Activated T-cell treated with anti-CD3 and anti-CD28 coated beads, Interleukin-2, amount 50 U/mL, for 1 hour (primary cell): ENCODE measurements at places on chromosomes 1 and 21.

GRCh38 chr1:31215065-31215570 is 24.6 kb downstream of the NKAIN1 start:
- no peak for DNase-seq

DNA sequence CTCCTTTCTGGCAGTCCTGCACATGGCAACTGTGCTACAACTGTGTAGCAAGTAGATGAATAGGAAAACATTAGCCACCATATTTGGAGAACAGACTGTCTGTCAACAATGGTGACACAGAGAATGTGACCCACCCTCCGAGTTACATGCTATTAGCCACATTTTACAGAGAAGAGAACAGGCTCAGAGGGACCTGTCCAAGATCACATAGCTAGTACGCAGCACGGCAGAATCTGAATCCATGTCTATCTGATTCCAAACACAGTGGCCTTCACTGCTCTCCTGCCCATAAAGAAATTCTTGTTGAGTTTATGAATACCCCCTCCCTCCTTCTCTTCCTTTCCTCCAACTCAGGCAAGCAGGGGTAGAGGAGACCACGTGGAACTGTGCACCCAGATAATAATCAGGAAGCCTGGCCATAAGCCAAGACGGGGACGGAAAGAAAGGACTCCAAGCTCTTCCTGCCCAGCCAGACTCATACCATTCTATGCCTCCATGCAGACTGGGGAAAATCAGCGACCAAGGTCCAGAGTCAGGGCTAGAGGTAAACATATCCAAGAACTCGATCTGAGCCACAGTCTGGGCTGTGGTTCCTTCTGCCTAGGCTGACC is 78.8 kb downstream of the TRABD2B start:
- no peak for DNase-seq

DNA sequence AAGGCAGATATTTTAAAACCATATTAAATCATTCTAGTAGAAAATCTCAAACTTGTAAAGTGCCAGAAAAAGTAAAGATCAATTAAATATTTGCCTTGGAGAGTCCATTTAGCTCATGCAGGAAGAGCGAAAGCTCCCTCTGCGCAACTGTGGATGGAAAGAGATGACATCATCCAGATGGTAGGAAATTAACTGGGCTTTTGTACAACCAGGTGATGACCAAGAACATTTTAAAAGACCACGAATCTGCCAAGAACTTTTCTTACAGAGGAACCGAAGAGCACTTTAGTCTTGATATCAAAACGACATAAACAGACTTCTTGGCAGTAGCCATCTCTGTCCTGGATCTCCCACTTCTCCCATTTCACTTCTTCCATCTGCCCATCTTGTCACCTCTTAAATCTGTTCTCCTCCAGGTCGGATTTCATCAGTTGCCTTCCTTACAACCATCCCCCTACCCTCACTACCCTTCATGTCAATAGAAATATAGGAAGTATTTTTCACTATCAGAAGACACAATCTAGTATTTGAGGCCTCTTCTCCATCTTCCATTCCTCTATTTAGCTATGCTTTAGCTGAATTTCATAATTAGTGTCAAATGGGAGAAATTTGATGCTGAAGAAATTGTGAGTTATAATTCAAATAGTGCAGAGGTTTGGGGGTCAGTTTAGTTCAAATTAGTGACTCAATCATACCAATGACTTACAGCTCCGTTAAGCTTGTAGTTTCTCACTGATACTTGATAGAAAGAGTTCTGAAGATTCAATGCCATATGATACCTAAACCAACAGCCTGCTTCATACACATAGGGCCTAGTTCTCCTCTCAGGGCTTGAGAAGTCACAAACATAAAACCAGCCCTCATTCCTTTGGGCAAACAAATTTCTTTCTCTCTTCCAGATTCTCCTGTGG is 22.0 kb upstream of the DNASE2B start:
- no peak for DNase-seq

DNA sequence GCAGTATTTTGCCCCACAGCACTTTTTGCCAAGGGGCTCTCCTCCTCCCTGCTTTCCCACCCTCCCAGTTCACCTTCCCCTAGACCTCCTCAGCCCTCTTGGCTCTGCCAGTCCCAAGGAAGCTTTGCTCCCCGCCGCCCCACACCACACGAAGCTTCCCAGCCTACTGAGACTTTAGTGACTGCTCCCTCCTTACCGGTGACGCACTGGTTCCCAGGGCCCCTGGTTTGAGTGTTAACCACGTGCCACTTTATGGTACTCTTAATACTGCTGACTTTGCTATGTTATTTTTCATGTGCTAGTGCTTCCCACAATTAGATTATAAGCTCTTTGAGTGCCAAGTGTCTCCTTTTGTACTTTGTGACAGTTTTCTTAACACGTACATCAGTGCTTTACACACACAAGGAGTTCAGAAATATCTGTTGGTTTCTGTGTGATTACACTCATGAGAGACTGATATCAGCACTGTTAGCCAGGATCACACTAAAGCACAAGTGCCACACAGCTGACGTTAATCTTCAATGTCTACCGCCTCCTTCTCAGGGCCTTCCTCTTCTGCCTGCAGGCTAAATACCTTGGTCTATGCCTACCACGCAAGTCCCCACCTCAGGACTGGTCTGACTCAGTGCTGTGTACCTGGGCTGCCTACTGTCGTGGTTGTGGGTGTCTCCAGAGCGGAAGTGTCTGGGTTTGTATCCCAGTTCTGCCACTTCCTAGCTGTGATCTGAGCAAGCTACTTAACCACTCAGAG is 61.0 kb downstream of the DNTTIP2 start:
- peak; percentile 24 for DNase-seq

DNA sequence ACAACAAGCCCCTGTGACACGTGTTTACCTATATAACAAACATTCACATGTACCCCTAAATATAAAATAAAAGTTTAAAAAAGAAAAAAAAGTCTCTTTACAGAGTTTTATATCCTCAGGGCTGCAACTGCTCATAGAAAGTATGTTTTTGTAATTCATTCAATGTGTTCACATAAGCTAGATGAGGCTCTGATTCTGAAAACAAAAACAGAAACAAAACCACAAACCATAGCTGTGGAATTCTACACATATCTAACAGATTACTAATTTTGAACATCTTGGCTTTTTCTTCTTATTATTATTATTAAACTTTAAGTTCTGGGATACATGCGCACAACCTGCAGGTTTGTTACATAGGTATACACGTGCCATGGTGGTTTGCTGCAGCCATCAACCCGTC is 579.6 kb upstream of the ZRANB2 start:
- no peak for DNase-seq

GRCh38 chr1:168913711-168914463 is 184.9 kb upstream of the DPT start:
- no peak for DNase-seq

DNA sequence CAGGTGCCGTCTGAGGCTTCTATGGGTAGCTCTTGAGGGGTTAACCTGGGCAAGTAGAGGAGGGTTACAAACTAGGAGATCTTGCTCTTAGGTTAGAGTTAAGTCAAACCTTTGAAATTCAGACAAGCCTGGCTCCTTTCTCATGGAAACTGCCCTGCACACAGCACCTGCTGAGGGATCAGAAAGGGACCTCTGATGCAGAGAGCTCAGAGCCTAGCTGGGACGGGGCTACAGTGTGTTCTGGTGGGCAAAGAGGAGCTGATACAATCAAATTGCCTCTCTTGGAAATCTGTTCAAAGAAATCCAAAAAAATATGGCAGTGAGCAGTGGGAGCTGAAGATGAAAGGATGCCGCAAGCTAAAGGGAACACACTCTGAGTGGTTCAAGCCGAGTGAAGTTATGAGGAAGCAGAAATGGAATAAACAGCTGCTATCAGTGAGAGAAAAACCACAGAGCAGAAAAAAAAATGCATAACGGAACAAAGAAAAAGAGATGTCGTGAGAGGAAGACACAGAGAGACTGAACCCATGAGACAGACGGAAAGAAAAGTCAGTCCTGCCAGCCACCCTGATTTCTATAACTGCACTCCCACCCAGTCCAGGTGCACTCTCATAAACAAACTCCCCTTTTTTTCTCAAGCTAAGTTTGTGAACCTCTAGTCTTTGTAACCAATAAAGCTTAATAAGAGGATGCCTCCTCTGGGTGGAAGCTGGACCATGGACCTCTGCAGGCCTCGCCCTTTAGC is 26.6 kb downstream of the PAFAH2 start:
- no peak for DNase-seq

DNA sequence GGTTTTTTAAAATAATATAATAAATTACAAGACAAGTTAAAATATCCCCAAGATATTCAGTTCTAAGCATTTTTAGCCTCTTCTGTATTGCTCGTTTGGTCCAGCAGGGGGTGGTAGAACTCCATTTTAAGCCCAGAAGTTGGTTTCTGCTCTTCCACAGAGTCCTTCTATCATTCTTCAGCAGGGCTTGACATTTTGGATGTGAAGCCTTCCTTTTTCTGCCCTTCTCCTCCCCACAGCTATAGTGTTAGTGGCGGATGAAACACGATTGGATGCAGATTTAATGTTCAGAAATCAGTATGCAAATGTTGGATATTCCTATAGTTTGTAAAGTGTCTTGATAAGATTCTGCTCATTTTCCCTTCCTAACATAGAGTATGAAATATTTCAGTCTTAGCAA is 1.4 kb downstream of the NCAM2 start:
- peak; percentile 20 for DNase-seq

- DNase-seq: no peak
These were observed 83.5 kb downstream of the INTS7 start for GRCh38 chr1:211951856-211952255.

- no peak for DNase-seq
These were observed 77.6 kb downstream of the DDR2 start for GRCh38 chr1:162709870-162710269.

DNA sequence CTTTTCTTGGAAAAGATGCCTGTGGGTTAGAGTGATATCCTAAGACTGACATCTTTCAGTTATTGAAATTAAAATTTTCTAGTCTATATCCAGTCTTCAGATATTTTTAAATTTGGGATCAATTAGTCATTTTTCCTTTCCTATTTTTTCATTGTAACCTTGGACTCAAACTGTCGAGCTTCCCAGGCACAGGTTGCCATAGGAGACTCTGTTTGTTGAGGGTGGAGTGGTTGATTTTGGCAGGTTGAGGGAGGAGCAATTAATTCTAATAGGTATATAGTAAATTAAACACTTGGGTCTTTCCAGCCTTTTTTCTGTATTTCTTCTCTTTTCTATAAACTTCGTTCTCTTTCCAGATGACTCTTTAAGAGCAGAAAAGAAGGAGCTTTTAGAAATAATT is 326.8 kb downstream of the ASTN1 start:
- no peak for DNase-seq

DNA sequence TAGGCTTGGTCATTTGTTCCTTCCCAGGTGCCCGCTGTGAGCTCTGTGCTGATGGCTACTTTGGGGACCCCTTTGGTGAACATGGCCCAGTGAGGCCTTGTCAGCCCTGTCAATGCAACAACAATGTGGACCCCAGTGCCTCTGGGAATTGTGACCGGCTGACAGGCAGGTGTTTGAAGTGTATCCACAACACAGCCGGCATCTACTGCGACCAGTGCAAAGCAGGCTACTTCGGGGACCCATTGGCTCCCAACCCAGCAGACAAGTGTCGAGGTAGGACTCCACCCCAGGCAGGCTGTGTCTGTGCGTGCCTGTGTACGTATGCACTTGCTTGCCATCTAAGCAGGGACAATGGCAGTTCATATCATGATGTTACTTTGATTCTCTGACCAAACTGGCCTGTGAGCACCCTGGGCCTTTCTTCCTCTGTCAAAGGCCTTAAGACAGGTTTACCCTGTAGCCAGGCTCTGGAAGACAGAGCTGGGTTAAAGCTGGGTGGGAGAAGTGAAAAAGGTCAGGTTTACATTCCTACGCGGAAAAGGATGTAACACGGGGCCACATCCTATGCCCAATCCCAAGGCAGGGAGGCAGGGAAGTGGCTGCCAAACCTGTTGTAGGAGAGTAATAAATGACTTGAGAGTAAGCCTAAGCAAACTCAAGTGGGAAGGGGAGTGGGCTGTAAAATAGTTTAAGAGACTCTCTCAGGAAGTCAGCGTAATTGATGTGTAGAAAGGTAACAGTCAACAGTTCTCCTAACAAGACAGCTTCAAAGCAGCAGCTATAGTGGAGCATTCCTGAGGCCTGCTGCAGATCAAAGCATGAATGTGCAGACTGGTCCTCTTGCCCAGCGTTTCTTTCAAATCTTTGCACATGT is 42.5 kb downstream of the LAMC2 start:
- no peak for DNase-seq

DNA sequence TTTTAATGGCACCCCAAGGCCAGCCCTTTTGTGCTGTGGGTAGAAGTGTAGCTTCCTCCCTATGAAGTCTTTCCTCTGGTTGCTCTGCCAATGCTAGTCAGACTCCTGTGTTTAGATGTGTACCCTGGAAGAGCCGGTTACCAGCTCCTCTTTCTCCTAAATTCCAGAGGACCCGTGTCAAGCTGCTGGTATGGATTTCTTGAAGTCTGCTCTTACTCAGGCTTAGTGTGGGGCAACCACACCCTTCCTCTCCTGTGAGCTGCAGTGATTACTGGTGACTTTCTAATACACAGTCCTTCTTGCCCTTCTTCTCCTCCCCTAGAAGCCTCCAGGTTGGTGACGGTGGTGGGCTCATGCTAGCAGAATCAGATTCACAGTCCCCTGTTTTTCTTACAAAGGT is 74.1 kb upstream of the AKT3 start:
- no peak for DNase-seq

DNA sequence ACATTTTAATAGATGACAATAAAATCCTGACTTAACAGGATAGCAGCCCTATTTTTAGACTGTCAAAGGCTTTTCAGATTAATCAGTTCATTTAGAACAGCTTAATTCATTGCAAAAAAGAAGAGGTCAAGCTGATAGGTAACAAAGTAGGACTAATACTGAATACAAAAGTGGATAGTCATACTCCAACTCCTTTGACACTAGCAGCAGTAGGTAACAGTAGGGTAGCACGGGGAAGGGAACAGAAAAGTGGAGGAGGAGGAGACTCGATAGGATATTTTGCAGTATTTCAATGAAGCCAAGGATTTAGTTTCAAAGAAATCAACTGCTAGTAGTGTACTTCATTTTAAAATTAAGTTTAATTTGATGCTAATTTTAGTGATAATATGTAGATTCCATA is 51.1 kb downstream of the USP1 start:
- no peak for DNase-seq

GRCh38 chr1:207981976-207982375 is 71.1 kb upstream of the CD34 start:
- no peak for DNase-seq

DNA sequence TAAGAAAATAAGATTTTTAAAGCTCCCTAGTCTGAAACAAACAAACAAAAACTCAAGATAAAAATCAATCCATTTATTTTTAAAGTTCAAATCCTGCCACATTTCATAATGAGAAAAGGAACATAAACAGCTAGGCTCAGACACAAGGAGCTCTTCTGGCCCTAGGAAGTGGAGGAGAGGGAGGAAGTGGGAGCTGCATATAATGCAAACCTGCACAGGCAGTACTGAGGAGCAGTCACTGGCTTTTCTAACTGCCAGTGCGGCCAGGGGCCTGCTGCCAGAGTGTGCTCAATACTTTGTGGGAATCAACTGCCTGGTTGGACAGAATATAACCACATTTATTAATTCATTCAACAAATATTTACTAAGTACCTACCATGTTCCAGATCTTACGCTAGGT is 139.8 kb upstream of the SPATA6 start:
- no peak for DNase-seq

GRCh38 chr1:211546543-211546942 is 32.4 kb downstream of the SLC30A1 start:
- no peak for DNase-seq
